ENCODE measurements at places on chromosomes 5 and 9.

GRCh38 chr5:1557114-1557873, 33.5 kb upstream of the LPCAT1 start:
- no peak for DNase-seq

GRCh38 chr5:143142596-143143435, 260.7 kb downstream of the NR3C1 start:
- DNase-seq: no peak

DNA sequence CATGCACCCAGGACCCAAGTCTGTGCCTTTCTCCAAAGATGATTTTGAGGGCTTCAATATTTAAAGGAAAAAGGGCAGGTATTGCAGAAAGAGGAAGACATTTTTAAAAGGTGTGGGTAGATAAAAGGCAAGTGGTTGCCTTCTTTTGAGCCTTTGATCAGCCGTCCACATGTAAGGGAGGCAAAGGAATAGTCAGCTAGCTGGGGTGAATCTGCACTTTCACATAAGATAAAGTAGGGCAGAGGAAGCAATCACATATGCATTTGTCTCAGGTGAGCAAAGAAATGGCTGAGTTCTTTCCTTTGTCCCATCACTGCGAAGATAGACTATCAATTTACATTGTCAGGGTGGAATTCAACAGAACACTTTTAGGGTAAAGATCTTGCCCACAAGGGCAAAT, 19.9 kb downstream of the MGAT1 start:
- DNase-seq: no peak

DNA sequence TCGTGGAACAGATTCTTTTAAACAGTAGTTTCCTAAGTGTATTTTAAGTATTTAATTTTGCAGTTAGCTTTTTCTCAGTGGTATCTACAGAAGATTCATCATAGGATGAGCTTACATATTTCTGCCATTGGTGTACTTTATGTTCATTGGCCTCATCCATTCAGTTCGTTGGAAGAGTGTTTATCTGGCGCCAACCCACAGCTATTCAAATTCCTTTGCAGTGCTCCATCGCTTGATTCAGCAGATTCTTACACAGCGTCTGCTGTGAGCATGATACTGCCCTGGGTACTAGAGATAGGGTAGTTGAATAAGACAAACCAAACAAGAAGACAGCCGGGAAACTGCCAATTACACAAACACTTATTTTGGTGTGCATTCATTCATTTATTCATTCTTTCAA, 55.1 kb downstream of the NUP214 start:
- no peak for DNase-seq

DNA sequence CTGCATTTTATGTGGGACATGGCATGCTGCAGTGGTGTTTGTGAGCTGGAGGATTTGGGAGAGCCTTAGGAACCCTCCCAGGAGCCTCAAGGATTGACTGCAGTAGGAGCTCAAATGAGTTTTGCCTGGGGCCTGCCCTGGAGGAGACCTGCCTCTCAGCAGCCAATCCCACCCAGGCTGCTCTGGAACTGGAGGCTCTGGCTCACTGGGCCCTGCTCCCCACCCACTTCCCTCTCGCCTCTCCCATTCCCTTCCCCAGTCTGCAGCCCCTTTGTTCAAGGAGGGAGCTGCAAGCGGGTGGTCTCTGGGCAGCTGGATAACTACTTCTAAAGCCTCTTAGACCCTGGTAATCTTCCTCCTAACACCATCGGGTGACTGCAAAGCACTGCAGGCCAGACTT, 24.2 kb downstream of the KCNIP1 start:
- DNase-seq: no peak
